ENCODE measurements at places on chromosomes 11 and 22.

- no peak for DNase-seq
Measured at GRCh38 chr11:83564870-83565269, 278.7 kb upstream of the CCDC90B start.

GRCh38 chr11:71179877-71180605 is 72.3 kb downstream of the SHANK2 start:
- DNase-seq = no peak

GRCh38 chr11:34251589-34251980 is 106.2 kb downstream of the ABTB2 start:
- no peak for DNase-seq

- no peak for DNase-seq
Measured at GRCh38 chr11:92810423-92811064, 158.9 kb upstream of the MTNR1B start.

DNA sequence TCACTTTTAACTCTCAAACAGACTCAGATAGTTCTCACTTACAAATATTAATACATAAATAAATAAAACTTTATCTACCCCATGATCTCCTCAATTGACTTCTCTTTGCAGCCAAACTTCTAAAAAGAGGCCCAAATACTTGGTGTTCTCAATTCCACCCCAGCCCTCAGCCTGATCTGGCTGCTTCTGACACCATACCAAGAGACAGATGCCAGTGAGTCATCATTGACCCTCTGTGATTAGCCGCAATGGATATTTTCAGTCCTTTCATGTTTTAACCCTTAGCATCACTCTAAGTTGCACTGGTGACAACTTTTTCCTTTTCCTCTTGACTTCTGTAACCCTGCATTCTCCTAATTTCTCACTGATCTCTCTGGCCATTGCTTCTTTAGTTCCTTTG is 184.1 kb upstream of the ARHGAP20 start:
- no peak for DNase-seq

GRCh38 chr11:16456366-16456765 is 100.0 kb upstream of the SOX6 start:
- DNase-seq = no peak

- DNase-seq = no peak
Measured at GRCh38 chr11:120112174-120112796, 25.6 kb downstream of the TRIM29 start.

DNA sequence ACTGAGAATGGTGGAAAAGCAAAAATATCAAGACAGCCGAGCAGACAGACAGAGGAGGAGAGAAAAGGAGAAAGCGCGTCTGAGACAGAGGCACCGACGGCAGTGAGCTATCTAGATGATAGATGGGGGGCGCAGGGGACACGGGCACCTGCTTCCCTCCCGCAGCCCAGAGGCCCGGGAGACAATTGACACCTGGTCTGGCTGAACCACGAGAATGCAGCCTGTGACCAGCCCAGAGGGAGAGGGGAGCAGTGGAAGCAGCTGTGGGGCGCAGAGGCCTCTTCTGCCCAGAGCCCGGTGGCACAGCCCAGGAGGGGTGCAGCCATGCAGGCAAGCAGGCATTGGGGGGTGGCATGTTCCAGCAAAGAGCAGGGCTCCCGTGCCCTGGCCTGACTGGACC is 48.2 kb downstream of the ELFN2 start:
- no peak for DNase-seq

DNA sequence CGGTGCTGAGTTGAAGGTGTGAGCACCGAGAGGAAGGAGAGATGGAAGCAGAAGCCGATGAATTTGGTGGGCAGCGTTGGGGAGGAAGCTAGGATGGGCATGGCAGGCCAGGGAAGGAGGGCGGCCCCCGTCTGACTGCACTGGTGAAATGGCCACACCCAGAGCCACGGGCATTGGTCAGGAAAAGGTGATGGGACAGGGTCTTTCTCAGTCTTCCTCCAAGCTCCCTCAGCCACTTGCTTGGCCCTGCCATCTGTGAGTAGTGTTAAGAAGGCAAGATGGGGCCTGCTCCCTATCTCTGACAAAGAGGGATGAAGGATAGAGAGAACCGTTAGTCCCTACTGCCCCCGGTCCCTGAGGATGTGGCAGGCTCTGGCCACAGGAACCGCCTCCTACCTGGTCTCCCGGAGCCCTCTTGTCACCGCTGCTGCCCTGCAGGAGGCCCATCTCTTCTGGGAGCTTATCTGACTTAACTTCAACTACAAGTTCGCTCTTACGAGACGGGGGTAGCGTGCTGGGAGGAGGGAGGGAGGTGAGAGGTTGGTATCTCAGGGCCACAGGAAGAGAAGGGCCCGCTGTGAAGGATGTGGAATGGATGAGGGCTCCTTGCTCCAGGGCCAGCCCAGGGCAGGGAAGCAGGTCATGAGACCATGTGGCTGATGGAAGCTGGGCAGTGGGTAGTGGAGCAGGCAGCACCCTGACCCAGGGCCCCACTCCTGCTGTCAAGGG is 6.8 kb downstream of the MCAM start:
- DNase-seq = no peak

GRCh38 chr11:3855808-3856491 is 486 bp downstream of the STIM1 start:
- DNase-seq = peak; percentile 13
